ENCODE measurements at places on chromosomes 13 and 19. TPM values are rescaled to one million over a fixed set of nuclear protein-coding genes. Genes with fewer than 3 reads are reported as not detected.

Gene KLK7
- not detected for total RNA-seq

DNA sequence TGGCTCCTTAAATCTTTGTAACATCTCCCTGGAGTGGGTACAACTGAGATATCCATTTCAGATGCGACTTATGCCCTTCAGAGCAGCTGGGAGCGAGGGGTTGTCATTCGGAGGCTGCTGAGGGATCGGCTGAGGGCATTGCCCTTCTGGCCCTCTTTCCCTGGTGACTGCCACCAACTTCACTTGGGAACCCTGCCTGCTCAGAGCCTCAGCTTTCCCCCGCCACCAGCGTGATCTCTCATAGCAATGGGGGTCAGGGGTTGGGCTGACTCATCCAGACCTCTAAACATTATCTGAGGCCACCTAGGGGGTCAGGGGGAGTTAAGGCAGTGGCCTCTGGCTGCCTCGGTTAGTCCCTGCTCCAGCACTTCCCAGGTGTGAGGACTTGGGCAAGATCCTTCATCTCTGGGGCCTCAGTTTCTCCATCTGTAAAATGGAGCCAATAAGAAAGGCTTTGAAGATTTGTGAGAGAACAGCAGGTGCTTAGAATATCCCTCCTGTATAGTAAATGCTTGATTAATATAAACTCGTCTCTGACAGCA lies 1.1 kb downstream of the PRX start:
- DNase-seq, result no peak

Gene HPN
- total RNA-seq, result 0.89 TPM

GRCh38 chr13:111484959-111485358 lies 164.5 kb downstream of the TEX29 start:
- DNase-seq, result no peak

DNA sequence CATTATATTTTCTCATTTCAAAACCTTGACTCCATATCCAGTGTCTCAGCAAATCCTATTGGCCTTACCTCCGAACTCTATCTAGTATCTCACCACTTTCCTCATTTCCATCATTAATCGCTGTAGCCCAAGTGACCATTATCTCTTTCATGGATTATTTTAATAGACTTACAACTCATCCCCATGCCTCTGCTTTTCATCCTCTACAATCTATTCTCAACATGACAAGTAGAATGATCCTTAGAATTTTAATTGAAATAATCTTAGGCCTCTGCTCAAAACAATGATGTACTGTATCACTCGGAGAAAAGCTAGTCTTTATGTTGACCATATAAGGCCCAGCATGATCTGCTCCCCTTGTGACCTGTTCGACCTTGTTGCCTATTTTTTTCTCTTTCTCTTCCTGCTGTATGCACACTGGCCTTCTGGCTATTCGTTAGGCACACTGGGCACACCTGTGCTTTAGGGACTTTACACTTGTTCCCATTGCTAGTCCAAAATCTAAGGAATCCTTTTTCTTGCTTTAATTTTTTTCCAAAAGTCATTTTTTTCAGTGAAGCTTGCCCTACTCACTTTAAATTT lies 21.4 kb downstream of the DNAJC15 start:
- no peak for DNase-seq

Gene CPT1C
- total RNA-seq, result 0.31 TPM

DNA sequence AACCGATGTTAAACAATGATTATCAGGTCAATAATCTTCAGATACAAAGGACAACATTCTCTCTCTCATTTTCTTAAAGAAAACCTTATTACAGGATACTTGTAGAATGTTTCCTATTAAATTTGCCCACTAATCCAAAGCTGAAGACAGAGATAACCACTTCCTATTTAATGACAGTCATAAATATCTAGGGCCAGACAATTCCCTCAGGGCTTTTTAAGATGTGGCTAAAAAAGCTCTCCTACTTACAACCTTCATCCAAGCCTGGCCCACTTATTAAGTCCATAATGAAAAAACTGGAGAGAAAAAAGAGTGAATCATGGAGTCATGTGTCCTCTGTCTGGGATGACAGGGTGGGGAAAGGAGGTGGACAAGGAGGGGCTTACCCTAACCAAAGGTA lies 235.9 kb downstream of the KLF12 start:
- no peak for DNase-seq

Gene PSG1
- total RNA-seq, result 0.63 TPM

DNA sequence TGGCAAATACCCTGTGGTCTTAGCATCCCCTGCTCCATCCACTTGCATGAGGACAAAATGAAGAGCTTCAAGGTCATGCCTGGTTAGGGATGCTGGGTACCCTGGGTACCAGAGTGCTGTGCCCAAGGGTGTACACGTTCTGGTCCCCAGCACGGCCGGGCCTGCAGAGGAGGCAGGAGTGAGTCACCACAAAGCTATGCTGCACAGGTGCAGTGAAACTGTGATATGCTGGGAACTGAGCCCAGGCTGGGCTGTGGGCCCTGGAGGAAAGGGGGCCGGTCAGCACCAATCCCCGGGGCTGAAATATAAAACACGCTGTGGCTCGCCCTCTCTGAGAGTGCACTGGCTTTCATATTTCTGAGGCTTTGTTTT lies 95.1 kb downstream of the TSHZ3 start:
- no peak for DNase-seq

Gene ABCC4
- 6.3 TPM for total RNA-seq

Gene MRPL4
- 33.8 TPM for total RNA-seq

DNA sequence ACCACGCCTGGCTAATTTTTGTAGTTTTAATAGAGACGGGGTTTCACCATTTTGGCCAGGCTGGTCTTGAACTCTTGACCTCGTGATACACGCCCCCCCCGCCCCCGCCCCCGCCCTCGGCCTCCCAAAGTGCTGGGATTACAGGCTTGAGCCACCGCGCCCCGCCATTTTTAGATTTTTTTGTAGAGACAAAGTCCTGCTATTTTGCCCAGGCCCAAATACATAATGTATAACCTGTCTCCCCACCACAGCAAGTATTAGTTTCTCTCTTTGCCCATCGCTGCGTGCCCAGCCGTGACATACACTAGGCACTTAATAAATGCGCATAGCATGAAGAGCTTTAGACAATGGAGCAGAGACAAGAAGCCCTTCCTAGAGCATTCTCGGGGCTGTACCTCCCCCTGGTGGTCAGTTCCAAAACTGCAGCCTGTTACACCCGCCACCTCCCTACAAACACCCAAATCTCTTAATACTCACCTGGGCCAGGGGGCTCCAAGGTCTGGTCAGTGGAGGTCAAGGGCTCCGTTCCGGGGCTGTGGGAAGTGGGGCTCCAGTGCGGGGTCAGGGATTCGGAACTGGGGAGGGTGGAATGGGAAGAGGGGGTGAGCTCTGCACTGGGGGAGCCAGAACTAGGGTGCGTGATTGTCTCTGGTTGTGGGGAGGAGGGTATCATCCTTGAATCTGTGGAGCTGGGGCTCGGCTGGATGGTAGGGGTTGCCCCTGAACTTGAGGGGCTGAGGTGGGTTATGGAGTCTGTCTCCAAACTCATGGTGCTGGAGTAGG lies 22.5 kb downstream of the IQCN start:
- peak; percentile 57 for DNase-seq

- no peak for DNase-seq
These were observed 78.7 kb upstream of the GPC6 start for GRCh38 chr13:93147946-93148345.

DNA sequence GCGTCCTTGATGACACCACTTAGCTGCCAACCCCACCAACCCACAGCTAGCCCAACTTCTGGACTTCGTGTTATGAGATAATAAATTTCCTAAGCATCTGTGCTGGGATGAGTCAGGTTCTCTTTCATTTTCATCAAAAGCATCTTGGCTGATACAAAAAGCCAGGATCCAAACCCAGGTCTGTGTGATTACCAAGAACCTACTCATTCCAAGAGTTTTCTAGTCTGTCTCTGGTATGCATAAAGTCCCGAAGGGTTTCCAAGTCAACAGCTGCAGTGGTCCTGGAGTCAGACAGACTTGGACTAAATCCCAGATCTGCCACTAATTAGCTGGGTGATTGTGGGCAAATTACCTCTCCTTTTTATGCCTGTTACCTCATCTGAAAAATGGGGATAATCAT lies 55.5 kb upstream of the SERP2 start:
- DNase-seq, result no peak

GRCh38 chr13:29548722-29549121 lies 46.8 kb downstream of the SLC7A1 start:
- no peak for DNase-seq

GRCh38 chr19:29324291-29324680 lies 111.3 kb upstream of the UQCRFS1 start:
- no peak for DNase-seq

GRCh38 chr19:7287722-7288121 lies 6.5 kb downstream of the INSR start:
- DNase-seq, result no peak

- DNase-seq, result no peak
These were observed 42.8 kb upstream of the CLDN10 start for GRCh38 chr13:95509521-95510310.

DNA sequence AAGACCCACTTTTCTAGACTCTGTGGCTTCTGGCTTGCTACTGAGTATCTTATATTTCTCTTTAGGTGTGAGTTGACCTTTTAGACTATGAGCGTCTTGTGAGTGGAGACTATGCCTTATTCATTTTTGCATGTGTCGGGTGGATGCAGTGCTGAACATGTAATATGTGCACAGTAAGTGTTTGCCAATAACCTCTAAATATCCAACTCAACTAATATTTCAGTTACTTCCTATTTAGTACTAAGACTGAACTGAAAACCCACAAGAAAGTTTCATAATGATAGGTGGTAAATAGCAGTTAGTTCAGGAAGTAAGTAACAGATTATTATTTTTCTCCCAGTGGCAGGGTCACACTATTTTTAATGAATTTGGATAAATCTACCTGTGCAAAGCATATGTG lies 269.3 kb downstream of the KCNRG start:
- no peak for DNase-seq

GRCh38 chr19:29700498-29700897 lies 14.6 kb downstream of the C19orf12 start:
- no peak for DNase-seq

Gene USF2
- 299 TPM for total RNA-seq

DNA sequence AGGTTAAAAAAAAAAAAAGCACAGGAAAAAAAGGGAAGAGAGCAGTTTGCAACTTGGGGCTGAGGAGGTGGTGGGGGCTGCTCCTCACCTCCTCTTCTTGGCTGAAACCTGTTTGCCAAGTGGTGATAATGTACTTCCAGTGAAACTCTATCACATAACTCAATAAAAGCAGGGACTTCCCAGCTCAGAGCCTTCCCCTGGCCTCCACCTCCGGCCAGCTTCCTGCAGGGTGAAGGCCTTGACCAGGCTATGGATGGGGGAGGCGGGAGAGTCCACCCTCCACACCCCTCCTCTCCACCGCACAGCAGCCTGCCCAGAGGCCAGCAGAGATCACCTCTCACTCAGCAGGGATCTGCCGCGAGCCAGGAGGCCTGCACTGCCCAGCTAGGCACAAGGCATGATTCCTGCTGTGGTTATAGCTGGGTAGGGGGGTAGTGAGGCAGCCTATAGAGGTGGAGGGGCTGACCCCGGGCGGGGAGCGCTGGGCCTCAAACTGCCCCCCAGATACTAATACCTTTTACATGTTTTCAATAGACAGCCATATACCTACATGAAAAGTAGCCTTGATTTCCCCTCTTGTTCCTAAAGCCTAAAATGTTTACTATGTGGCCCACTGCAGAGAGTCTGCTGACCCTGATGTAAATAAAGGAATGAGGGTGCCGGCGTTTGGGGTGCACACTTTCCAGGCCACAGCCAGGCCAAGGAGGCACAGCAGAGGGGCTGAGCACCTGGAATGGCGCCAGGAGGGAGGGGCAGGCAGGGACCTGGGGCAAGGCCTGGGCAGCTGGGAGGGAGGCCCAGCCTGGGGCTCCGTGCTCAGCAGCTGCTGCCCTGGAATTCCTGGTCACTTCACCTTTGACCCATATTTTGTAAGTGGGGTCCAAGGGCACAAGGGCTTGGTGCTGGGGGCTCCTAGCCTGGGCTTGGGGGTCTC lies 10.3 kb downstream of the ZNF787 start:
- no peak for DNase-seq

DNA sequence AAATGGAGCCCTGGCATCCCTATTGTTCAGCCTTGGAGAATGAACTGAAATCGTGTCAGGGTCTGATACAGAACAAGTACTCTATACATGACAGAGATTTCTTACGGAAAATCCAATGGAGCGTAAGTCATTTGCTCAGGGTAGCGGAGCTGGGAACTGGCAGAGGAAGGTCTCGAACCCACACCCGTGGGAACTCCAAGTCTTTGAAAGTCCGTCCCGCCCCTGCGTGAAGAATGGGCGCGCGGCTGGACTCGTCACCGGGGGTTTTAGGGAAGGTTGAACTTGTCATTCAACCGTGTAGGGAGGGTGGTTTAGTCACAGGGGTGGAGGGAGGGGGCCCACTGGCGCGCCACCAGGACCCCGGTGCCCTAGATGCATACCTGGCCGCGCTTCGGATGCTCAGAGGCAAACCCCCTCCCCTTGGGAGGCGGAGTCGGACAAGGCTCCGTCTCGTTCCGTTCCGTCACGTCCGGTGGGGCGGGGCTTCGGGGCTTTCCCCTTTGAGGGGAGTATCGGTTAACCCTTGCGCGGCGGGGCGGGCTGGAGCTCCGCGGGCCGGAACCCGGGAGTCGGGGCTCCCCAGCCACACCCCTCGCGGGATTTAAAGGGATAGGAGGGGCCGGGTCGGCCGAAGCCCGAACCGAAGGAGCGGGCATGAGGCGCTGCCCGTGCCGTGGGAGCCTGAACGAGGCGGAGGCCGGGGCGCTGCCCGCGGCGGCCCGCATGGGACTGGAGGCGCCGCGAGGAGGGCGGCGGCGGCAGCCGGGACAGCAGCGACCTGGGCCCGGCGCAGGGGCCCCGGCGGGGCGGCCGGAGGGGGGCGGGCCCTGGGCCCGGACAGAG lies at the start of the genes COQ8B and ITPKC:
Gene COQ8B (minus strand): TSS at position 405 of the 843 bp plus-strand sequence. CDS start 2,254 bp downstream, outside the sequence.
Gene ITPKC (plus strand): TSS at position 631 of the 843 bp plus-strand sequence. CDS start 24 bp downstream, at position 655.
- peak; percentile 100 for DNase-seq

GRCh38 chr13:45219938-45220375 lies 19.1 kb upstream of the KCTD4 start:
- DNase-seq, result no peak

GRCh38 chr19:45402298-45403061 lies 2.4 kb downstream of the PPP1R13L start:
- DNase-seq, result no peak

- DNase-seq, result no peak
These were observed 100.4 kb downstream of the ING1 start for GRCh38 chr13:110813646-110814624.

DNA sequence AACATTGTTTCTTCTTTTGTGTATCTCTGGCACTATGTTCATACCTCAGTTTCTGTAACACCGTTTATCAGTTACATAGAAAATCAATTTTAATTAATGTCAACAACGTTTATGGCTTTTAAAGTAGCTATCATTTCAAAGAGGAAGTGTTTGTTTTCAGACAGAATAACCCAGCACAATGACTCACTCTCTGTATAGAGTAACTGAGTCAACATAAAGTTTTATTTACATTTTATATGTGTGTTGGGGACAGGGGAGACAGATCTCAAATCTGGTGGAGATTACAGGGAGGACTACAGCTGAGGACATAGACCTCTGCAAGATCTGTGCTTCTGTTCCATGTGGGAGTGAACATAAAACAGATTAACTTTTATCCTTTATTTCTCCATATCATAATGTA lies 2590.1 kb downstream of the PCDH9 start:
- DNase-seq, result no peak

Gene CCNA1
- not detected for total RNA-seq

Gene LGALS14
- not detected for total RNA-seq

GRCh38 chr19:1475751-1476437 lies 3.1 kb downstream of the C19orf25 start:
- DNase-seq, result no peak

Measured in T-helper 17 cell (primary cell).